ENCODE measurements at places on chromosomes 12 and 14.
A peak's percentile ranks its signal among the peaks of the same experiment; 100 is the strongest.

GRCh38 chr14:59117754-59118528, 70.5 kb upstream of the DAAM1 start:
- no peak for DNase-seq

GRCh38 chr12:47155457-47156166, 75.9 kb upstream of the AMIGO2 start:
- peak; percentile 54 for DNase-seq

GRCh38 chr14:50001999-50002925, 109.4 kb downstream of the ARF6 start:
- DNase-seq, result no peak

DNA sequence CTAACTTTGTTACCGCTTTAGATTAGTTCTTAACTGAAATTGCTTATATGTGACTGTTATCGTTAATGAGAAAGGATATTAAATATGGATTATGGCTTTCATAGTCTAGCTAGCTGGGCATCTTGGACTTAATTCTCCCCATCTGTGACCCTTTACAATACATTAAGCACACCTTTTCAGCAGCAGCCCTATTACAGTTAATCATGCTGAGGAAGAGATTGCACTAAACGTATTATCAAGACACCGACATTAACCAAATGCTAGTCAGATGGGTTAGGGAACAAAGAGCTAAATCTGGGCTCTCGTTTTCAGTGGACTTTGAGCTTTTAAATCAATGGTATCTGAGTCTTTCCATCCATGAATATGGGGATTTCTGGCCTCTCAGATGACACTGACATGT, 447.5 kb upstream of the DCN start:
- no peak for DNase-seq

- DNase-seq, result no peak
Measured at GRCh38 chr12:47711448-47711847, 5.6 kb upstream of the RPAP3 start.

GRCh38 chr12:23140710-23141109, 515.7 kb downstream of the ETNK1 start:
- peak; percentile 95 for DNase-seq

DNA sequence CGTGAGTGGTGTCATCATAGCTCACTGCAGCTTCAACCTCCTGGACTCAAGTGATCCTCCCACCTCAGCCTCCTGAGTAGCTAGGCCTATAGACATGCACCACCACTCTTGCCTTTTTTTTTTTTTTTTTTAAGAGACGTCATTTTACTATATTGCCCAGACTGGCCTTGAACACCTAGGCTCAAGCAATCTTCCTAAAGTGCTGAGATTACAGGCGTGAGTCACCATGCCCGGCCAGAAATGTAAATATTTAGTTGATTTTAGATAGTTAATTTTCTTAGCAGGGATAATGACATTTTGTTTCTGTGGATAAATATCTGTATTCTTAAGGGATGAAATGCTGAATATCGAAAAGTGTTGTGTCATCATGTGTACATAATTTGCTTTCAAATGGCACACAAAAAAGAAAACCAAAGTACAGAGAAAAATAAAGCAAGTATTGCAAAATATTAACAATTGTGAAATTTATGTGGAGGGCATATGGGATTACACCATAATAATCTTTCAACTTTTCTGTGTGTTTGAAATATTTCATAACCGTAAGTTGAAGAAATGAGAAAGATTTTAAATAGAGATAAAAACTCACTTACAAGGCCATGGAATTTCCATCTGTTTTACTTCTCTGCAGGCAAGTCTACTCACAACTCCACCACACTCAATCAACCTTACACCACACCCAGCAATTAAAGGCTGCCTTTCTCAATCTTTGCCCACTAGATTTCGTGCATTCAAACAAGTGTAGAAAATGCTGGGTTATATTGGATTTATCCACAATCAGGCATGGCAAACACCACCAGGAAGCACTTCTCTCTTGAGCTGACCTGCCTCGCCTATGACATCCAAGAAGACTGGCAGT, 93.7 kb downstream of the SPTSSA start:
- DNase-seq, result peak; percentile 37

DNA sequence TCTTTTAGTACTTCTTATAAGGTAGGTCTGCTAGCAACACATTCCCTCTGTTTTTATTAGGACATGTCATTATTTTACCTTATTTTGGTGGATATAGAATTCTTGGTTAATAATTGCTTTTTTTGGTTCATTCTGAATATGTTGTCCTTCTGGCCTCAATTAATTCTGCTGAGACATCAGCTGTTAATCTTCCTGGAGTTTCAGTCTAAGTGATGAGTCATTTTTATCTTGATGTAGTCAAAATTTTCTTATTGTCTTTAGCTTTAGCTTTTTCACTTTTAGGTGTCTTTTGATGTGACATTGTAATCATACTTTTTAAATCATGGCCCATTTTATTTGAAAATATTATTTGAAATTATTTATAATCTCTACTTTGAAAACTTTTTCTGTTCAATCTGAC, 104.9 kb upstream of the PMCH start:
- DNase-seq, result no peak

- peak; percentile 54 for DNase-seq
Measured at GRCh38 chr12:124002021-124002644, 29.1 kb downstream of the ZNF664 start.

GRCh38 chr12:106896603-106897002, 59.1 kb upstream of the TMEM263 start:
- DNase-seq, result no peak

- DNase-seq, result no peak
Measured at GRCh38 chr12:72304751-72305150, 32.6 kb downstream of the TRHDE start.

DNA sequence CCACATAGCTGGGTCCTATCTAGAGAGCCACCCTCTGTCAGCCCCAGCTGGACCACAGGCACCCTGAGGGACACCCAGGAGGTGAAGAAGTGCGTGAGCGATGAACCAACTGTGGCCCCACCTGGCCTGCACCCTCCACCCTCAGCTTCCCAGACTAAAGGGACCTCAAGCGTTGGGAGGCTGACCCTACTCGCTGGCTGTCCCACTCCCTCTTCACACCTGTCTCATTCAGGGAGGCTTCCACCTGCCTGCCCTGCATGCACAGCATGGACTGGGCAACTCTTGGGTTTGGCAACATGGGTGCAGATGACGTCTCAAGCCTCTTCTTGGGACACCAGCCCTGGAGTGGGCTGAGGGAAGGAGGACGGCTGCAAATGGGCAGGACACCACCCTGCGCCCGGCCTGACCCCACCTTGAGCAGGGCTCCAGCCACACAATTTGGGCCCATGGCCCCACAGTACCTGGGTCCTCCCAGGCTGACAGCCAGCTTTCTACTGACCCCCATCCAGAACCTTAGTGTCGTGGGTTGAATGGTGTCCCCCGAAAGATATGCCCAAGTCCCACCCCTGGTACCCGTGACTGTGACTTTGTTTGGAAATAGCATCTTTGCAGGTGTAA, 2.1 kb downstream of the TMEM179 start:
- no peak for DNase-seq
